ENCODE measurements at places on chromosomes 1 and 21.
A peak's percentile ranks its signal among the peaks of the same experiment; 100 is the strongest.

- no peak for DNase-seq
Measured at GRCh38 chr1:89701746-89702241, 68.9 kb downstream of the LRRC8C start.

GRCh38 chr1:85047472-85048295, 616 bp downstream of the MCOLN3 start:
- peak; percentile 29 for DNase-seq

GRCh38 chr1:84871181-84871580, 21.8 kb downstream of the LPAR3 start:
- no peak for DNase-seq

DNA sequence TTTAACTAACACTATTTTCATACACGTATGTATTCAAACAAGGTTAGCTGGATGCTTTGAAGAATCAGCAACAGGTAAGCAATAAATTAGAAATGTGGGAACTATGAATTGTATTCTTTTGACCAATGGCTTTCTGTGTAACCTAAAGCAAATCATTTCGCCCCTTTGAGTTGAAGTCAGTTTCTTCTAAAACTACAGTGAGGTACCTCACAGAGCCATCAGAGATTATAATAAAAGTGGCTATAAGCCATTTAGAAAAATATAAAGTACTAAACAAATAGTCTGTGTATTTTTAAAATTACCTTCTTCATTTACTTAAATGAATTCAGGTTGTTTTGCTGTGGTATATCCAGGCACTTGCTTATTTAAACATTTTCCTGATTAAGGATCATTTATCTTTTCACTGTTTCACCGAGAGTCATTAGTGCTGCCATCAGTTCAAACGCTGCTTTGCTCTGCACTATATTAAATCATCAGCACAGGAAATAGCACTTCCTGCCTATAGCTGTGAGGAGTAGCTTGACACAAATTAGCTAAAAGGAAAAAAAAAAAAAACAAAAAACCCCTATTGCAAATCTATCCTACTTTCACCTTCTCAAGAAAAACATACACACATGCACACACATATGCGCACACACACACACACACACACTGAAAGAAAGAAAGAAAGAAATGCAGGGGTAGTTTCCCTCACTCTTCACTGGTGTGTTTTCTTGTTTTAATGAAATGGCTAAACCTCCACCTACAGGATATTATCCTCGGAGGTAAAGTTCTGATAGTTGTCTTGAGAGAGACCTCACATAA, 39.8 kb upstream of the C1orf105 start:
- DNase-seq, result no peak

- DNase-seq, result no peak
Measured at GRCh38 chr1:242211254-242212022, 212.5 kb upstream of the MAP1LC3C start.

DNA sequence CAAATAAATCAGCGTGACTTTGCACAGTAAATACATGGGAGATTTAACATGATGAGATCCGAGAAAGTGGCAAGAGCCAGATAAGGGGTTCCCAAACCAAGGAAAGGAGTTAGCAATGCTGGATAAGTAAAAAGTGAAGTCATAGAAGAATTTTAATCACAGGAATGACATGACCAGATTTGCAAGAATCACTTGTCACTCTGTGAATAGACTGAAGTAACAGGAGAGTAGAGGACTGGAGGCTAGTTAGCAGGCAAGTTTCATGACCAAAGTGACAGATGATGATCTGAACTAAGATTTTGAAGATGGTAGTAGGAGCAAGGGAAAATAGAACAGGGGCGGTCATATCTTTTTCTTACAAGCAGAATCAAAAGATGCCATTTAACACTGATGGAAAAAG, 8.4 kb downstream of the CFH start:
- no peak for DNase-seq
